ENCODE measurements at places on chromosomes 16 and 17.
A peak's percentile ranks its signal among the peaks of the same experiment; 100 is the strongest.

GRCh38 chr17:78390241-78391050 is 12.0 kb downstream of the PGS1 start:
- DNase-seq, result no peak

DNA sequence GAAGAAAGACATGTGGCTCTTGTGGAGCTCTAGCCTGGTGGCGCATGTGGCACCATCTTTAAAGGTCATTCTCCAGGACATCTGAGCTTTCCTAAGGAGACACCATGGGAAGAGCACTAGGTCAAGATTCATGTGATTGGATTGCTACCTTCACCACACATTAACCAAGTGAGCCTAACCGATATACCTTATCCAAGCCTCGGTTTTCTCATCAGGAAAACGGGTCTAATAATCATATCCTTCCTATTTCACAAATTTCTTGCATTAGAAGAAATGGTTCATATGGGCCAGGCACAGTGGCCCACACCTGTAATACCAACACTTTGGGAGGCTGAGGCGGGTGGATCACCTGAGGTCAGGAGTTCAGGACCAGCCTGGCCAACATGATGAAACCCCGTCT is 58.3 kb downstream of the TMEM186 start:
- DNase-seq, result no peak

GRCh38 chr17:68399638-68400403 is 57.5 kb downstream of the WIPI1 start:
- no peak for DNase-seq

DNA sequence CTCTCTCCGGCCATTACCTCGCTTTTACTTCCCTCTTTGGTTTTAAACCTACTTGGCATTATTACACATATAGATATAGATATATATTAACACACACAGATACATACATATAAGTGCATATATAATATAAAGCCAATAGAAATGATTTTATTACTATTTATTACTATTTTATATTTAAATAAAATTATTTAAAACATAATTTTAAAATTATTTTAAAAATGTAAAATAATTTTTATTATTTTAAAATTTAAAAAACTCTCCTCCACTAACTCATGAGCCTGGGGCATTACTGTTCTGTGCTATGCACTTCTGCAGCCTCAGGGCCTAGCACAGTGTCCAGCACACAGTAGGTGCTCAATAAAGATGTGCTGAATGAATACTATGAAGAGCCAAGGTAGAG is 200.9 kb downstream of the SLC39A11 start:
- no peak for DNase-seq

DNA sequence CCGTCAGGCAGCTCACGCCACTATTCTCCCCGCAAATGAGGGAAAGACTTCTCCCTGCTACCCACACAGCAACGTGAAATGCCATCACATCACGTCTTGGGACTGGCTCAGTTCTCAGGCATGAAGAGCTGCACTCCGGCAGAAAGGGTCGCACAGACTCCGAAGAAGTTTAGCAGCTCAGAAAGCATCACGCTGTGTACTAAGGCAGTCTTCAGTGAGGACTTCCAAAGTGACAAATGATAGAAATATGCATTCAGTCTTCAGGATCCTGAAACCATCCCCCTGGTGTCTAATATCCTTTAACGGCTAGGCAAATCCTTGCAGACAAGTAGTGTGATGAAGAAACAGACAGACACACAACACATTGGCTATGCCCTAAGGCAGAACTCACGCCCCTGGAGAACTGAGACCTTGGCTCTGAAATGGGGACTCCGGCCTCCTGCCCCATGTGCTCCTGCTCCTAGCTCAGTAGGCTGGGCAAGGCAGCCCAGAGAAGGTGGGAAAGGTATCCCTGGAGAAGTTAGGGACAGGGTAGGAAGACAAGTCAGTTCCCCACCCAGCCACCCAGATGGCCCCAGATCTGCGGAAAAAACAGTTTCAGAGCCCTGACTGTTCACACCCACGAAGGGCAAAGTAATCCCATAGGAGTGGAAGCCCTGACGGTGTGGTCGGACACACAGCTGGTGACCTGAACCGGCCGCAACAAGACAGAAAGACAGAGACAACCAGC is 1.6 kb downstream of the XYLT1 start:
- no peak for DNase-seq

DNA sequence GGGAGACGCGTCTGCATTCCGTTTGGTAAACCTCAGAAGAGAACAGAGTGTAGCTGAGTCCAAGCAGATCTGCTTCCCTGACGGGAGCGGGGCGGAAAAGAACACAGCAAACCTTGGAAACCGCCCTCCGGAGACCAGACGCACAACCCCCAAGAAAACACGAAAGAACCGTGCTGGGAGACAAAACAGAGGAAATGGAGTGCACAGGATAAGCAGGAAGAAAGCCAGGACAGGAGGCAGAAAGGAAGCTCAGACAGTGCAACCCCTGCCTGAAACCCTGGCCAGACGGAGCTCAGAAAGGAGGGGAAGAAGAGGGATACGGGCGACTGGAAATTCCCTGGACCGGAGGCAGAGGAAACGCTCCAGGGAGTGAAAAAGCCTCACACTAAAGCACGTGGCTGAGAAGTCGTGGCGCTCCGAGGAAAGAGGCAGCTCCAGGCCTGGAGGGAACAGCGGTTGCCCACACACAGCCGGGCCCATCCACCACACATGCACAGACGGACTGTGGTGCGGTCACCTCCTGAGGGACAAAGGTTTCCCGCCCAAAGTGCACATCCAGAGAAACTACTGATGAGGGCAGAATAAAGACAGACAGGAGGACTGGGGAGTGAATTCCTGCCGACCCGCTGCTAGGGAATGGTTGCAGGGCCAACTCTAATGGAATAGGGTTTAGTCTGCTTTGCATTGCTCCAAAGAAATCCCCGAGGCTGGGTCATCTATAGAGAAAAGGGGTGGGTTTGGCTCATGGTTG is 10.2 kb downstream of the DPEP1 start:
- DNase-seq, result no peak

GRCh38 chr17:2184993-2185931 is 118.3 kb downstream of the SMG6 start:
- DNase-seq, result no peak

- DNase-seq, result no peak
These were observed 41.6 kb downstream of the MAP2K4 start for GRCh38 chr17:12062249-12062648.

- DNase-seq, result no peak
These were observed 26.1 kb upstream of the CYTH1 start for GRCh38 chr17:78808163-78808562.

DNA sequence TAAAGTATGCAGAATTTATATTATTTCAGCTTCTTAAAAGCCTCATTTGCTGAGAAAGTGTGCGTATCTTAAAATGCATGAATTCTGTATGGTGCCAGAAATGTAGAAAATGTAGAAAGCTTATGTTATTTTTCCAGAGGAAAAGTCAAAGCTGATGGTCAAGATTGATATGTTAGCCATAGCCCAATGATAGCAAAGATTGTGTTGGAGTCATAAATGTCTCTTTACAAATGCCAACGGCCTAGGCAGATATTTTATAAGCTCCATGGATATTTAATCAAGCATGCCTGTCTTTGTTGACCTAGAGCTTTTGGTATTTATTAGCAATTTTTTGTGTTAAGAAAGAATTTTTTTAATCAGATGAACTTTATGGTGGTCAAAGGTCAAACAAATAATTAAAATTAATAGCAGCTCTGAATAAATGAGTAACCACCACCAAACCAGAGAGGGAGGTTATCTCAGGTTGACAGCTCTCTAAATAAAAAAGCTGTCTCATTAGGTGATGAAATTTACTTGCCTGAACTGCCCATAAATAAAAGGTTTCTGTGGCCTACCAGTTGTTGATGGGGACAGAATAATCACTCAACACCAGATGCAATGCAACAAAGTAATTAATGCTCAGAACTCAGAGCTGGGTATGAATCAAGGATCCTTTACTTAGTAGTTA is 28.5 kb downstream of the CLEC3A start:
- no peak for DNase-seq

- no peak for DNase-seq
These were observed 246.7 kb downstream of the IRF8 start for GRCh38 chr16:86145669-86146068.

DNA sequence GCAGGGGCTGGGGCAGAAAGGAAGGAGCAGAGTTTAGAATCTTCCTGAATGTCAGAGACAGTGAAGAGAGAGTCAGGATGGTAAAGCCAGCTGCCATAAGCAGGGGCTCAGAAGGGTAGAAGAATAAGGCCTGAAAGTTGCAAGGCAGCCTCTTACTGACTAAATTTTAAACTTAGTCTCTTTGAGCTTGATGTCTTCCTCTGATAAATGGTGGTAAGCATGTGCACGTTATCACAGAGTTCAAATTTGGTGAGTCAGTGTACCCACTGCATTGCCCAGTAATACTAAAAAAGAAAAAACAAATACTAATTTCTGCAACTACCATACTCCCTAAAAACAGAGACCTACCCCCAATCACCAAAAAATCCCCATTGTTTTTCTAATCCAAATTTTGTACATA is 45.2 kb downstream of the SIAH1 start:
- DNase-seq, result no peak

- DNase-seq, result no peak
These were observed 16.2 kb downstream of the CHST4 start for GRCh38 chr16:71542377-71542776.

DNA sequence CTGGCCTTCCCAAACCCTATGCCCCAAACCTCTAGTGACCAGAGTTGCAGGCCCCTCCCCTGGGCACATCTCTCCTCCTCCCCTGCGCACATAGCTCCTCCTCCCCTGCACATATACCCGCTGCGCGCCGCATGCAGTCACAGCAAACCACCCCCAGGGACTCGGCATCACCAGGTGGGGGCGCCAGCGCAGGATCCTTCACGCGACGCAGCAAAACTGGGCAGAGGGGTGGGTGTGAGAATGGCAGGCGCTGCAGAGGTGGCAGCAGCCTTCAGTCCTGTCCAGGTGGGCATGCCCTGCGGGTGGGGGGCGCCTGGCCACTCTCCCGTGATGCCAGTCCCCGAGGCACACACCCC is 5.6 kb downstream of the CORO6 start:
- DNase-seq, result peak; percentile 79
